ENCODE measurements at places on chromosomes 7 and 10. TPM values are rescaled to one million over a fixed set of nuclear protein-coding genes. Genes with fewer than 3 reads are reported as not detected.

The AIFM2 gene
- total RNA-seq: 8.4 TPM

The KCNMA1 gene
- 30.9 TPM for total RNA-seq

The KLF14 gene
- not detected for total RNA-seq

The TMEM26 gene
- 0.92 TPM for total RNA-seq

The TUBAL3 gene
- not detected for total RNA-seq

The PNLIPRP1 gene
- total RNA-seq: not detected

The ADAP1 gene
- total RNA-seq: 9.1 TPM

The NYAP1 gene
- 0.14 TPM for total RNA-seq

The HMX3 gene
- not detected for total RNA-seq

The PDK4 gene
- 16.2 TPM for total RNA-seq

The FFAR4 gene
- total RNA-seq: not detected

The HECW1 gene
- total RNA-seq: 3.1 TPM

The OR6V1 gene
- not detected for total RNA-seq

The TCAF1 gene
- 51.2 TPM for total RNA-seq

The PRSS2 gene
- total RNA-seq: not detected

The ERVW-1 gene
- total RNA-seq: not detected

The ZNF804B gene
- not detected for total RNA-seq

The PPP2R2D gene
- total RNA-seq: 19.2 TPM

The MMRN2 gene
- 1.7 TPM for total RNA-seq

The ZYX gene
- 14.0 TPM for total RNA-seq

The CYP2C19 gene
- not detected for total RNA-seq

The IGFBP3 gene
- 98.1 TPM for total RNA-seq

The EBF3 gene
- 3.7 TPM for total RNA-seq

The EN2 gene
- under 0.01 TPM for total RNA-seq

The GDF2 gene
- not detected for total RNA-seq

The SEMA3D gene
- 12.1 TPM for total RNA-seq

The ACTL6B gene
- total RNA-seq: not detected

The TRIM24 gene
- 3.4 TPM for total RNA-seq

The OPN1SW gene
- total RNA-seq: not detected

The CALD1 gene
- 649 TPM for total RNA-seq

The MUC12 gene
- total RNA-seq: 0.92 TPM

The UTF1 gene
- total RNA-seq: not detected

The RTKN2 gene
- total RNA-seq: 1.00 TPM

The OR9A2 gene
- not detected for total RNA-seq

The AGBL3 gene
- 1.4 TPM for total RNA-seq

The LIPK gene
- not detected for total RNA-seq

The ZNF853 gene
- 0.57 TPM for total RNA-seq

The RHOBTB1 gene
- 45.8 TPM for total RNA-seq

The WEE2 gene
- total RNA-seq: not detected

The LCOR gene
- total RNA-seq: 13.0 TPM

The HOXA1 gene
- 1.00 TPM for total RNA-seq

The PLXNA4 gene
- 0.28 TPM for total RNA-seq

The IFIT1B gene
- total RNA-seq: not detected

The TAX1BP1 gene
- total RNA-seq: 100.0 TPM

The PDE6C gene
- total RNA-seq: not detected

The SPDYE2B gene
- total RNA-seq: not detected

The CCDC172 gene
- not detected for total RNA-seq

The OR6B1 gene
- total RNA-seq: not detected

The ABCB4 gene
- 3.4 TPM for total RNA-seq
